ENCODE measurements at places on chromosomes 1 and 21. TPM values are rescaled to one million over a fixed set of nuclear protein-coding genes. Genes with fewer than 3 reads are reported as not detected.

VCAM1 gene
- total RNA-seq, result 82.8 TPM

CFHR5 gene
- 0.77 TPM for total RNA-seq

AMY1B gene
- total RNA-seq, result not detected

PLA2G2C gene
- total RNA-seq, result not detected

FAM131C gene
- 3.5 TPM for total RNA-seq

DMBX1 gene
- total RNA-seq, result not detected

OR2L5 gene
- total RNA-seq, result not detected

MSH4 gene
- 0.37 TPM for total RNA-seq

GRCh38 chr1:226486161-226486560 lies 62.4 kb upstream of the STUM start:
- no peak overlapping the region for H3K27ac ChIP-seq
- peaks cover 7% of the 10 kb centered on the region for H3K4me1 ChIP-seq
- no peak overlapping the region for H3K4me3 ChIP-seq
- DNase-seq, result no peak
- H3K27me3 ChIP-seq, result peaks cover 41% of the 10 kb centered on the region
- no peaks in the 10 kb centered on the region for H3K36me3 ChIP-seq

DNA sequence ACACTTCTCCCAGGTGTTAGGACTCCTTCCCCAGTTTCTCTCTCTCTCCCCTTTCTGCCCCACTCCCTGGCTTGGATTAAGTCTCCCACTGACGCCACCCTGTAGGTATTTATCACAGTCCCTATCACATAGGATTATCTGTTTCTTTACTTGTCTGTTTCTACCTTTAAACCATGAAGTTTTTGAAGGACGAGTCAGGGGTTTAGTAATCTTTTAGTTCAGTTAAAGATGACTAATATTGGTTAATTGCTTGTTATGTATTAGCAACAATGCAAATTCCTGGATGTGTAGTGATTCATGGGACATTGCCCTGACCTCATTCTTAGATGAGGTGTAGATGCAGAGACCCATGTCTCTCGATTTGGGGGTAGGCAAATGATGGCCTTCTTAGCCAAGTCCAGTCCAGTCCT lies 6.4 kb downstream of the LAMC1 start:
- peaks cover 58% of the 10 kb centered on the region for H3K4me1 ChIP-seq
- no peak overlapping the region for H3K4me3 ChIP-seq
- no peaks in the 10 kb centered on the region for H3K36me3 ChIP-seq
- peak; percentile 43 for DNase-seq

DNA sequence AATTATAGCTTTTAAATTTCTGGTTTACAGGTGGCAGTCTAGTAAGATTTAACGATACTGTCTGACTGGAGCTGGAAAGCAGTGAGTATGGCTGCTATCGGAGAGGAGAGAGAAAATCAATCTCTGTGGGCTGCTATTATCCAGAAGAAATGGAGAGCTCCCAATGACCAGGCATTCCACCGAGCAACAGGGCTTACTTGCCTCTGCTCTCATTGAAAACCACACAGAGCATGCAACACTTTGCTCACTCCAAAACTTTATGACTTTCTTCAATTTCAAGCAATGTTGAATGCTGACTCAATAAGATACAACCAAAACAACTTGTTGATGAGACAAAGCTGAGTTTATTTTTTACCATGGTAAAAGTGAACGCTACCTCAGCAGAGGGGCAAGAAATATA lies 337.0 kb upstream of the NCAM2 start:
- no peak overlapping the region for H3K27ac ChIP-seq
- no peak for DNase-seq
- H3K4me3 ChIP-seq, result no peak overlapping the region
- no peaks in the 10 kb centered on the region for H3K36me3 ChIP-seq
- H3K4me1 ChIP-seq, result no peaks in the 10 kb centered on the region

Data from hepatocyte (in vitro differentiated cells).